ENCODE measurements at places on chromosomes 5 and 9. TPM values are rescaled to one million over a fixed set of nuclear protein-coding genes. Genes with fewer than 3 reads are reported as not detected.

DNA sequence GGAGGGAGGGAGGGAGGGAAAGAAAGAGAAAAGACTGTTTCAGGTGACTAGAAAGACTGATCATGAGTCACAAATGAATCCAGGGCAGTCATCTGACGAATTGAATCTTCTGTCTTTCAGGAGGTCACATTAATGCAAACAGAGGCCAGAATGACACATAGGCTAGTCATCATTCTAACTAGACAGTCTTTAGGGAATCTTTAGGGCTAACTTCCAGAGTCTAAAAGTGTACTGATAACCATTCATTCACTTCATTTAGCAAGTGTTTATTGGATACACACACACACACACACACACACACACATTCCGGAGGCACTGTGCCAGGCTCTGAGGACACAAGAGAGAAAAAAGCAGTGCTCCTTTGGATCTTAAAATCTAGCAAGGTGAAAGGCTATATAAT lies 156.7 kb downstream of the EBF1 start:
- DNase-seq: no peak

DNA sequence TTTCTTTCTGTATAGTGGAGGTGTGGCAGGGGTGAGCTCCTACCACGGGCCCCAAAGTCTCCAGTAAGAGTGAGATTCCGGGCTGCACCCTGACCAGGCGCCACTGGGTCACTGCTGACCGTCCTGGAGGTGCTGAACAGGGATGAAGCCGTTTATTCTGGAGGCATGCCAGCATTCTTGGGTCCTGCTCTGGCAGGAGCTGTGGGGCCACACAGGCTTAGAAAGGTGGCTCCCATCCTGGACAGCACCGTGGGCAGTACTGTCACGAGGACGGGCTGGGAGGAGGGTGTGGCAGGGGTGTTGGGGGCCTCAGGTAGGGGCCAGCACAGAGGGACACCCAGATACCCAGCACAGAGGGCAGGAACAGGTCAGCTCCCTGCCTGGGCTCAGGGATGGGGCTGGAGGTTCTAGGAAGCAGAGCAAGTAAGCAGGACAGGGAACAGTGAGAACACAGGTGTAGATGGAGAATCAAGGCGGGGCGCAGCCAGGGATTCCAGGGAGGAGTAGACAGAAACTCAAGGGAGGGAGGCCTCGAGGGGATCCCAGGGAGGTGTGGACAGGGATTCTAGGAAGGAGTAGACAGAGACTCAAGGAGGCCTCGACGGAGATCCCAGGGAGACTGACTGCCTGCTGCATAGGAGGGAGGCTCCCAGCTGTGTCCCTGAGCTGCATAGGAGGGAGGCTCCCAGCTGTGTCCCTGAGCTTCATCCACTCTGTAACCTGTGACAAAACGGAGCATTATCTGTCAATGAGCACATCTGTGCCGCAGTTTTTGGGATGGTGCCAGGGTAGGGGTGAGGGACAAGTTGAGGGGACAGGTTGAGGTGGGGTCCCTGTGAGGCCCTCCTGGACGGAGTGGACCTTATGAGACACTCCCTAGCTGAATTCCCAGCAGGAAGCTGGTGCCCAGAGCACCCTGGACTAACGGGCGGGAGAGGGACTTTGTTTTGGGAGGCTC lies 1.1 kb upstream of the PLEKHG4B start:
- peak; percentile 42 for DNase-seq

GRCh38 chr9:37515620-37516258 lies 30.0 kb downstream of the POLR1E start:
- DNase-seq: no peak

Gene OR1Q1
- polyA plus RNA-seq: not detected

Gene SLC4A9
- polyA plus RNA-seq: 0.05 TPM

- DNase-seq: peak; percentile 22
Observed at GRCh38 chr9:36191290-36191645, 547 bp downstream of the CLTA start.

Gene ZNF300
- polyA plus RNA-seq: 1.8 TPM

Gene NSUN2
- polyA plus RNA-seq: 36.6 TPM

- DNase-seq: no peak
Observed at GRCh38 chr5:133938039-133938821, 30.2 kb downstream of the C5orf15 start.

GRCh38 chr5:79007872-79008271 lies 22.8 kb upstream of the ARSB start:
- no peak for DNase-seq

- DNase-seq: no peak
Observed at GRCh38 chr5:144438237-144438636, 267.6 kb downstream of the KCTD16 start.

Gene PCDHGA8
- 0.06 TPM for polyA plus RNA-seq
